ENCODE measurements at places on chromosomes 5 and 9.
A peak's percentile ranks its signal among the peaks of the same experiment; 100 is the strongest.

- no peak for DNase-seq
Observed at GRCh38 chr9:83032065-83032625, 30.8 kb downstream of the RASEF start.

GRCh38 chr9:4170231-4170630 lies 129.6 kb downstream of the GLIS3 start:
- peak; percentile 53 for DNase-seq

DNA sequence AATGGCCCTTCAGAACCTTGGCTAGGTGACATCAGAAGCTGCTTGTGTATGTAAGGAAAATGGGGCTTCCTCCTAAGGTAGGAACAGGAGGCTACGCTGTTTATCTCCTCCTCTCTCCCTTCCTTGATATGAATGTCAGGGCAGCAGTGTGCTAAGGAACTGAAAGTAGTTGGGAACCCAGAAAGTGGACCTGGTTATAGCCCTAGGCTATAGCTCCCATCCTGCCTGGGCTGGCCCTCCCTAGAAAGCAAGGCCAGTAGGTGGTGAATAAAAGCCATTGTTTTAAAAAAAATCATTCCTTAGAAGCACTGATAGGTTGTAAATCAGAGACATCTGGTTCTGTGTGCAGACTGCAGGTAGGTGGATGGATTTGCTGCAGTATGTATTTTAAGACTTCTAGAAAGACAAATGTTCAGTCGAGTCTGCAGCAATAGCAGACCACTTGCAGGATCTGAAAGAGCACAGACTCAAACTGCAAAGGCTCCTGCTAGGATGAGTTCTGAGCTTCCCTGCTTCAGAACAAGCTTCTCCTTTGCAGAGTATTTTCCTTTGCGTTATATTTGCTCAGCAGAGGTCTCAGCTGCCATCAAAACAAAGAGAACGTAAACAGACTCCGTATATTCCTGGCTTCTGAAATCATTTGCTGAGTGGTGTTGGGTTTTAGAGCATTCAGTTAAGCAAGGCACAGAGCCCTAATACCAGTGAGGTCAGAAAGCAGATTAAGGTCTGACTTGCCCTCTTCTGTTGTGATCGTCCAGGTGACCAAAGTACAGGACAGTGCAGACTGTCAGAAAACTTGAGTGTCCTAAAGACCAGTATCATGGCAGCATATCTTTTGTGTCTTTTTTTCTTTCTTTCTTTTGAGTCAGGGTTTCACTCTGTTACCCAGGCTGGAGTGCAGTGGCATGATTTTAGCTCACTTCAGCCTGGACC lies 20.1 kb upstream of the CFAP157 start:
- DNase-seq = no peak

DNA sequence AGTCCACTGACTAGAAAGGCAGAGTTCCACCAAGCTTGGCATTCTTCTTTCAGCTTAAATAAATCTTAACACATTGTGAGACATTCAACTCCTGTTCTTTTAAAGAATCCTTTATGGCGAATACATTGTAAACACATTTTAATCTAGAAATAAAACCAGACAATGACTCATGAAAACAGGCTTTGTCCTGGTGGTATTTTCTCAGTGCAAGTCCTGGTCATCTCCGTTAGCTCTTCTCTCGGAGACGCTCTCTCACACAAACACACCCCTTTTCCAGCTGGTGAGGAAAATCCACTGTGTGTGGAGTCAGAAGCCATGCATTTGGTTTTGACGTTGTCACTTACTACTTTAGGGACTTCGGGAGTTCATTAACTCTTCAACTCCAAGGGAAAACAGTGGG lies 140.4 kb downstream of the AUH start:
- DNase-seq = peak; percentile 71

- no peak for DNase-seq
Observed at GRCh38 chr5:38404667-38405276, 146.4 kb downstream of the EGFLAM start.

GRCh38 chr5:15634591-15635288 lies 134.8 kb downstream of the FBXL7 start:
- DNase-seq = peak; percentile 72

DNA sequence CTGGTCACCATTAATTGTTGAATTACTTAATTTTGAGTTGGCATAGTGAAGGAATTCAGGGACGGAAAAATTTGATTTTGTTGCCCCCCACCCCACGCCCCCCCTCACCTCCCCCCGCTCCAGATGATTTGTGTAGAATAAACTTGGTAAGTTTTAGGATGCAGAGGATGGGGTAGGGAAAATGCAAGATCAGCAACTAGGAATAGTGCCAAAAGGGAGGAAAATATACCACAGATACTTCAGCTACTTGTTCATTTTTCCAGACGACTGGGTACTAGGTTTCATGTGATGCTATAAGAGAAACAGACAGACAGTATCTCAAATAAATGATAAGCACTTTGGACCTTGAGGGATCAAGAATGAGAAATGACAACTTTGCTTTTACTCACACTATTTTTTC lies 862.2 kb upstream of the SEMA6A start:
- DNase-seq = no peak

DNA sequence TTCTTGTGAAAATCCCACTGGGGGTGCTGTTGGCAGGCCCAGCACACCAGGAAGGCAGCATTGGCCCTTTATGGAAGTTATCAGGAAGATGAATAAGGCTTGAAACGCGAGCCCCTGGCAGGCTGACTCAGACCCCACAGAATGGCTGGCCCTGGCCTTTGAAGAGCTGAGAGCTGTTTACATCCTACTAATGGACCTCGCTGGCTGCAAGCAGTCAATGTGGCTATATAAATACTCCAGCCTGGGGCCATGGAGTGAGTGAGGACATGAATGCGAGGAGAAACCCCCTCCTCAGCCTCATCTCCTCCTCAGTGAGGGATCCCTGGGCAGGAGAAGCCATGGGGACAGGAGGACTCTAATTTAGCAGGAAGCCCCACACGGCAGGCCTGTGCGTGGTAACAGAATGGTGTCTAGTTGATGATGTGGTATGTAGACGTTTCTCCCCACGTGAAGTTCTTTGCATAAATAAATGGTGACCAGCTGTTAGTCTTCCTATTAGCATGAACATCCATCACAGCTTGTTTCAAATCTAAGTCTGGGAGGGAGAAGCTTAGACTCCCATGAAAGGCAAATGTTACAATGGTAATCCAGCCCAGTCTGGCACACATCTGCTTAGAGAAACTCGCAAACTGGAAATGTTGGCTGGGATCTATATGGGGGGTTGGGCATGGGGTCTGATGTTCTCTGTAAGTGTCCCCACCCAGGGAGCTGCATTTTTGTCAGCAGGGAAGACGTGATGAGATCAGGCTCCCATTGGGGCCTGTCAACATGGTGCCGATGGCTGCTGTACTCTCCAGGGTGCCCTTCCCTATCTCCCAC lies 175.1 kb upstream of the PITX1 start:
- DNase-seq = peak; percentile 99

GRCh38 chr9:94918038-94918753 lies 191.7 kb downstream of the AOPEP start:
- no peak for DNase-seq

DNA sequence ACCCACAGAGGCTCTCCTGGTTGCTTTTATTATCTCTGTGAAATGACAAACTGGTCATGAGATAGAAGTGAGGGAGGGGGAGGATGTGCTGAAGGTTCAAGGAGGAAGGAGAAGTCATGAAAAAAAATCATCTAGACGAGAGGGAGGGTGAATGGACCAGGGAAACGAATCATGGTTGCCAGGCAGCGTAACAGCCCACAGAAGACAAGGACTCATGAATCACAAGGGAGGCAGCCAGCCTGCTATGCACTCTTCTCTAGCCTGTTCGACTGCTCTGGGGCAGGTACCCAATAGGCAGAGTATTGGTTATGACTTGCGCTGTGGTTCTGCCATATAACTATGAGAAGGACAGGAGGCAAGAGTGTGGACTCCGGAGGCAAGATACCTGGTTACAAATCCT lies 475.2 kb downstream of the CDK5RAP2 start:
- DNase-seq = no peak

DNA sequence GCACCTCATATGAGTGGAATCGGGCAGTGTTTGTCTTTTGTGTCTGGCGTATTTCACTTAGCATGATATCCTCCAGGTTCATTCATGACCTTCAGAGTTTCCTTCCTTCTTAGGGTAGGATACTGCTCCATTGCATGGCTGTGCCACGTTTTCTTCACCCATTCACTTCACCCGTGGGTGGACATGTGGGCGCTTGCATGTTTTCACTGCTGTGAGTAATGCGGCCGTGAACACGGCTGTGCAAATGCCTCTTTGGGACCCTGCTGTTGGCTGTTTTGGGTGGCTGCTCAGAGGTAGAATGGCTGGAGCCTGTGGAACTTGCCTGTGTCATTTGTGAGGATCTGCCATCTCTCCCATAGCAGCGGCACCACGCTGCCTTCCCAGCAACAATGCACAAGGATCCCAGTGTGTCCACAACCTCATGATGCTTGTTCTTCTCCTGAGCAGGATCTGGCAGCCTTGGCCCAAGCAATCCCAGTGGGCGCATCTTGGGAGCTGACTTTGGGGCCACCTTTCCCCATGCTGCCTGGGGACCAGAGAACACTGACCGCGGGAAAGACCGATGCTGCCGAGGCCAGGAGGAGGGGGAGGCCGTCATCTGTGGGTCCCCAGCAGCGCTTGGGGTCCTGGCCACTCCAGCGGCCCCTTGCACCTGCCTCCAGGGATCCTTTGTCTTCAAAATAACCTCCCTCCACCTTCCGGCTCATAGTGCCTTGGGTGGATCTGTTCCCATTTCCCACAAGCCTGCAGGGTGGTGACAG lies 2.3 kb upstream of the SCGB3A1 start:
- DNase-seq = no peak

GRCh38 chr5:24163091-24163490 lies 481.7 kb downstream of the CDH10 start:
- DNase-seq = no peak

GRCh38 chr5:173915310-173916014 lies 27.3 kb downstream of the CPEB4 start:
- DNase-seq = no peak

DNA sequence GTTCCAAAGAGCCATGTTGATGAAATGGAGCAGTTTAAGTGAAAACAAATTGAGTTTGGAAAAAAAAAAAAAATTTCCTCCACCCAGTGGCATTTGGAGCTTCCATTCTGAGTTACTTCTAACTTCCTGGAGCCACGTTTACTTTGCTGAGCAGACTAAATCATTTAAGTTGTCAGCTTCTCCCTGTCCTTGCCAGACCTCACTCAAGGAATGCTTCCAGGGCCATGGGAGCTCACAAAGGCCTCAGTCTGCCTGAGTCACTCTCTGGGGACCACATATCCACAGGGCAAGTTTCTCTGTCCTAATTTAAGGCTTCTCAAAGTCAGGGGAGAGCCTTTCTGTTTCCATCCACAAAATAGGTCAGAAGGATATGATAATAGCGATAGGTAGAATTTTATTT lies 210.3 kb upstream of the TNC start:
- peak; percentile 93 for DNase-seq

GRCh38 chr5:89337-90286 lies 2.4 kb upstream of the PLEKHG4B start:
- DNase-seq = no peak

DNA sequence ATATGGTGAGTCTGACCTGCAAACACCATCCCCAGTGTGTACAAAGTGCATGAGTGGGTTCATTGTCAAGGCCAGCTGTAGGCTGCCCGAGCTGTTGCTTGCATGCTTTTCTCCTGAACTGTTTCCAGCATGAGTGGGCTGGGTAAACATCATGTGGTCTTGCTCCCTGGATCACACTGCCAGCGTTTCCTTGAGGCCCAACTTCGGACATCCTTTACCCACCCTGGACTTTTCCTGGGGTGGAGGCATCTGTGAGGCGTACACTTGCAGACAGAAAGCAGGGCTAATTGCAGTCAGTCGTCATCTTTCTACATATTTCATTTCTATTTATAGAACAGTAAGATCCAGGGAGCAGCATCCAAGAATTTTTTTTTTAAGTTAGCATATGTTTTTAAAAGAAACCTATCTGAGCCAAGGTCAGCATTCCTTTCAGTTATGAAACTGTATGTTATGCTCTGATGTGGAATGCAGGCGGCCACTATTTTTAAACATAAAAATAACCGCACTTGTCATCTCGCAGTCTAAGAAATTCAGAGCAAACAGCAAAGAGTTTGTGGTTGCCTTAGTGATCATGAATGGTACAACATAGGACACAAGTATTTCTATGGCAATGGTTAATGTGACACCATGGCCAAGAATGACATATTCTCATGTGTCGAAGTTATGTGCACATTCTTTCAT lies 106.5 kb upstream of the DMRT1 start:
- peak; percentile 98 for DNase-seq

GRCh38 chr9:22395687-22396141 lies 50.9 kb upstream of the DMRTA1 start:
- DNase-seq = peak; percentile 9

DNA sequence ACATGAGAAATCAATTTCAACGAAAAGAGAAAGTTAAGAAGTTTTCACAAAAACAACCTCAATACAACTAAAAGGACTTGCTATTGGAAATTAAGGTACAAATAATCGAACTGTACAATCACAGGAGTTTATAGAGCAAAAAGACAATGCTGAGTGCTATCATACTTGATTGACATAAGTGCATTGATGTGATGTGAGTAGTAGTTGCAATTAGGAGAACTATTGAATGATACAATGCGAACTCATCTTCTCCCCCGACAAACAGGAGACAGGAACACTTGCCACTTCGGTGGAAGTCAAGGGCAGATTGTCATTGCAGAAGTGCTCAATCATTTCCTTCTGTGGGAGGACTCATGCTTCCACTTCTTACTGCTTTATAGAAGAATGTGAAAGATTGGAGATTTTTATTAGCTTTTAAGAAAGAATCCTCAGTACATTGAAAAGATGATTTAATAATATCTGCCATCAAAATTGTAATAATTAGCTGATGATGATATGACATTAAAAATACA lies 276.6 kb upstream of the MPDZ start:
- DNase-seq = no peak

DNA sequence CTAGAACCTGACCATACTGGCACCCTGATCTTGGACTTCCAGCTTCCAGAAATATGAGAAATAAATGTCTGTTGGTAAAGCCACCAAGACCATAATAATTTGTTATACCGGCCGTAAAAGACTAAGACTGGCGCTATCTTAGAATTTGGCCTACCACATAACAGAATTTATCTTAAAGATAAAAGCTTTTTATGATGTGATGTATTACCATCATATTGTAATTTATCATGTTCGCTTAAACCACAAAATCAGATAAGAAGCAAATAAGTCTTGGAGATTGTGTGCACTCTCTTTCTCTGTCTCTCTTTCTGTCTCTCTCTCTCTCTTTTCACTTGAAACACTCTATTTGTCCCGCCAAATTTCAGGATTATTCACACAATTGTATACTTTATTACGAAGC lies 35.6 kb downstream of the FST start:
- no peak for DNase-seq

GRCh38 chr5:56986626-56986947 lies 34.7 kb upstream of the MIER3 start:
- peak; percentile 6 for DNase-seq

All from EH (cell line).